Effector memory CD4-positive, alpha-beta T cell (primary cell): ENCODE measurements at places on chromosomes 7 and 10.

- no peaks in the 10 kb centered on the region for H3K4me1 ChIP-seq
- H3K27me3 ChIP-seq = no peaks in the 10 kb centered on the region
- H3K27ac ChIP-seq = no peak overlapping the region
- no peaks in the 10 kb centered on the region for H3K36me3 ChIP-seq
- DNase-seq = no peak
- H3K4me3 ChIP-seq = no peak overlapping the region
Observed at GRCh38 chr7:155884225-155885166, 72.2 kb upstream of the SHH start.

- H3K27me3 ChIP-seq = no peaks in the 10 kb centered on the region
- H3K27ac ChIP-seq = no peak overlapping the region
- no peaks in the 10 kb centered on the region for H3K36me3 ChIP-seq
- no peak overlapping the region for H3K4me3 ChIP-seq
- no peak for DNase-seq
Observed at GRCh38 chr7:123398921-123399320, 135.5 kb downstream of the IQUB start.

DNA sequence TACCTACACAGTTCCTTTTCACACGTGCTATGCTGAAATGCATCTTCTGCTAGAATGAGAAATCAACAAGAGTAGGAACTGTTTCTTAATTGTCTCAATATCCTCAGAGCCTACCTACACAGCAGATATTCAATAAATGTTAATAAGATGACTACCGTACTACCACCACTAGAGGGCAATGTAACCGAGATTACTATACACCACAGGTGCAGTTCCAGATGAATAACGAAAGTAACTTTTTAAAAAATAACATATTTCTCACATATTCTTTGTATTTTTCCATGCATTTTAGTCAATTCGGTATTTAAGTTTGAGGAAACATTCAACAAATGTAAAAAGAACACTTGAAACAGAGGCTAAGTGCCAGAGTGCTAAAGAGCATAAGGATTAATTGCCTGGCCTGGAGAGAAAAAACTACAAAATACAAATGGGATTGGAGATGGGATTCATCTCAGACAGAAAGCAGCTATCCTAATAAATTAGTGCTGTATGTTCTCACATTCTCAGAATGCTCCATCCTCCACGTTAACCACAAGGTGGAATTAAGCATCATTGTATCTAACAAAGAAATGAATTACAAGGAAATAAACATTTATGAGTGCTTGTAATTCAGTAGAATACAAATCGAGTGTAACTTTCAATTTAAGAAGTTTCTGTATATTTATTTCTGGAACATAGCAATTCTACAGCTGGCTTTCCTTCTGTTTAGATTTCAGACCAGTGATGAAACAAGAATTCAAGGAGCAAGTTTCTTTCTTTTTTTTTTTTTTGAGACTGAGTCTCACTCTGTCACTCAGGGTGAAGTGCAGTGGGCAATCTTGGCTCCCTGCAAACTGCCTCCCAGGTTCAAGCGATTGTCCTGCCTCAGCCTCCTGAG is 20.3 kb upstream of the HECTD2 start:
- H3K4me3 ChIP-seq = no peak overlapping the region
- H3K36me3 ChIP-seq = no peaks in the 10 kb centered on the region
- no peaks in the 10 kb centered on the region for H3K4me1 ChIP-seq
- no peaks in the 10 kb centered on the region for H3K27me3 ChIP-seq
- H3K27ac ChIP-seq = no peak overlapping the region

GRCh38 chr7:1729773-1730172 is 59.7 kb downstream of the ELFN1 start:
- H3K4me3 ChIP-seq = no peak overlapping the region
- H3K4me1 ChIP-seq = no peaks in the 10 kb centered on the region
- H3K36me3 ChIP-seq = no peaks in the 10 kb centered on the region
- no peak for DNase-seq
- H3K27me3 ChIP-seq = no peaks in the 10 kb centered on the region

- H3K4me3 ChIP-seq = no peak overlapping the region
- H3K27ac ChIP-seq = no peak overlapping the region
- H3K4me1 ChIP-seq = no peaks in the 10 kb centered on the region
- no peaks in the 10 kb centered on the region for H3K36me3 ChIP-seq
- DNase-seq = no peak
Observed at GRCh38 chr7:102253973-102254370, 32.7 kb upstream of the SH2B2 start.

DNA sequence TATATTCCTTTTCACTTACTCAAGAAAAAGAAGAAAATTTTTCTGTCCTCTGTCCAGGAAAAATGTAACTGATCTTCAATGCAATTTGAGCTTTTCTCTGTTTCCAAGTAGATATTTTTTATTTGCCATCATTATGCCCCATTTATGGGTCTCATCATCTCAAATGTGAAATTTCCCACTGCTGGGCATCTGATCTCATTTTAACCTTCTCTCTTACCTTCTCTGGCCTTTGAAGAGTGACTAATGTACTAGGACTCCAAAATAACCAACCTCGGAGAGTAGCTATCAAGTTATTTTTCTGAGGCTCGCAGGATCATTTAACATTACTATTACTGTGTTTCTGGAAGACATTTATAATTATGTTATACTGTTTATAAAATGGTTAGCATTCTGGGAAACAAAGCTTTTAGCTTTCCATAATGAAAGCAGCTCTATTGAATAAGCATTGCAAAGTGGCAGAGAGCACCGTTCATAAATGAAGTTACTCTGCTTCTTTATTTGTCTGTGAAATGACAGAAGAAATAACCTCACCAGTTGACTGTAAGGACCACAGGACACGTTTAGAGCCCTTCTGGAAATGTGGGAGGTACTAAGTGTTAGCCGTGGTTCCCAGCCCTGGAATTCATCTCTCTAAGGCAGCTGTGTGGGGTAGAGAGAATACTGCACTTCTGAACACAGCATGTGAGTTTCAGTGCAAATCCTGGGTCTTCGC is 33.3 kb upstream of the NMT2 start:
- no peak overlapping the region for H3K27ac ChIP-seq
- no peaks in the 10 kb centered on the region for H3K27me3 ChIP-seq
- peaks cover 15% of the 10 kb centered on the region for H3K4me1 ChIP-seq

GRCh38 chr7:155371331-155371883 is 73.7 kb downstream of the INSIG1 start:
- no peaks in the 10 kb centered on the region for H3K36me3 ChIP-seq
- DNase-seq = no peak
- H3K27me3 ChIP-seq = peaks cover 27% of the 10 kb centered on the region
- H3K4me3 ChIP-seq = no peak overlapping the region
- H3K4me1 ChIP-seq = peaks cover 18% of the 10 kb centered on the region

- no peak for DNase-seq
- H3K27me3 ChIP-seq = no peaks in the 10 kb centered on the region
- H3K4me3 ChIP-seq = no peak overlapping the region
- H3K27ac ChIP-seq = no peak overlapping the region
Observed at GRCh38 chr7:122544463-122544862, 154.5 kb downstream of the RNF133 start.

DNA sequence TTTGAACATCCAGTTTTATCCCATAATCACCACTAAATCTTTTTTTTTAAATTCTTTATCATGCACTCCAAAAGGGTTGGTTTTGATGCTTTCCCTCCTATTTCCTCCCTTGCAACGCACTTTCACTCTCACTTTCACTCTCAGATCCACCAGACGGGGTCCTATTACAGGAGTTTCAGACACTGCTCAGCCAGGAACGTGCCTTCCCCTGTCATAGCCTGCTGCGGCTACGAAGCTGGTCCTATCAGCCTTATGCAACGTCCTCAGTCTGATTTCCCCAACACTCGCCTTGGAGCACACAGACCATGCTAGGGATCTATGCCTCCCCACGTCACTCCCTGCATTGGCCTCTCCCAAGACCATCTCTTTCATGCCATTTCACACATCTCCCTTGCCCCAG is 23.4 kb downstream of the ZPBP start:
- H3K36me3 ChIP-seq = no peaks in the 10 kb centered on the region
- peaks cover 10% of the 10 kb centered on the region for H3K4me1 ChIP-seq
- H3K27me3 ChIP-seq = no peaks in the 10 kb centered on the region
- peak overlapping the region; percentile 12 for H3K27ac ChIP-seq

DNA sequence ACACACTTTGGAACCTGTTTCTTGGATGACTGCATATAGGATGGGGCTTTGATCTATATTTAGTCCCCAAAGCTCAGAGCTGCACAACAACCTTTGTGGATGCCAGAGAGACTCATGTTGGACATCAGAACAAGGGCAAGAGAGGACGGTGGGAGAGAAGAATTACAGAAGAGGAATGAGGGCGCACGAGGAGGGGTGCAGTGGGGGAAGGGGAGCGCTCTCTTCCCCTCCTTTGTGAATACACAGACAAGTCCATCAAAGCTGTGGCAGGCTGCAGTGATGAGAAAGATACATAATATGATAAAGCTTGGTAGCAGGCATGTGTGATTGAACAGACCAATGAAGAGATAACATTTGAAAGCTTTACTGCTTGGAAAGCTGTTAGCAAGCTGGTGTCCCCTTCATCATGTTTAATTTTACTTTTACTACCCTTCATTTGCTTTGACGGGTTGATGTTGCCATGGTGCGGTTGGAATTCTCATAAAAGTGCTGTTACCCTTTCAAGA is 857.8 kb downstream of the KCNMA1 start:
- H3K36me3 ChIP-seq = no peaks in the 10 kb centered on the region
- DNase-seq = no peak
- no peaks in the 10 kb centered on the region for H3K27me3 ChIP-seq
- no peaks in the 10 kb centered on the region for H3K4me1 ChIP-seq

GRCh38 chr10:98357194-98357822 is 57.7 kb downstream of the PYROXD2 start:
- H3K4me3 ChIP-seq = no peak overlapping the region
- no peaks in the 10 kb centered on the region for H3K27me3 ChIP-seq
- no peaks in the 10 kb centered on the region for H3K36me3 ChIP-seq

- H3K27me3 ChIP-seq = no peaks in the 10 kb centered on the region
- no peak overlapping the region for H3K27ac ChIP-seq
- DNase-seq = no peak
- no peaks in the 10 kb centered on the region for H3K36me3 ChIP-seq
- H3K4me3 ChIP-seq = no peak overlapping the region
- peaks cover 22% of the 10 kb centered on the region for H3K4me1 ChIP-seq
Observed at GRCh38 chr7:2873686-2874551, 29.8 kb upstream of the GNA12 start.

DNA sequence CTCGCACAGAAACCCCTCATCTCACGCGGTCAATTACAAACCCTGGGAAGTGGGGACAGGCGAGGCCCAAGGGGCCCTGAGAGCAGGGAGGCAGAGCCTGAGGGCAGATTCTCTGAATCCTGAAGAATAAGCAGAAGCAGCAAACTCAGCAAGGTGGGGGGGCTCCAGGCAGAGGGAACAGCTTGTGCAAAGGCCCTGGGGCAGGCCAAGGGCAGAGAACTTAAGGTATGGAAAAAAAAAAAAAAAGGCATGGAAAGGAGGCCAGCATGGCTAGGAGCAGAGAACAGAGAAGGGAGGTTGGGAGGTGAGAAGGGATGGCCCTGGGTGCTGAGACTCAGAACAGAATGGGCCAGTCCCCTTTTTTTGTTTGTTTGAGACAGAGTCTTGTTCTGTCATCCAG is 32.8 kb upstream of the TNRC18 start:
- no peaks in the 10 kb centered on the region for H3K36me3 ChIP-seq
- no peak overlapping the region for H3K27ac ChIP-seq
- H3K4me3 ChIP-seq = no peak overlapping the region
- no peak for DNase-seq
- H3K4me1 ChIP-seq = no peaks in the 10 kb centered on the region

DNA sequence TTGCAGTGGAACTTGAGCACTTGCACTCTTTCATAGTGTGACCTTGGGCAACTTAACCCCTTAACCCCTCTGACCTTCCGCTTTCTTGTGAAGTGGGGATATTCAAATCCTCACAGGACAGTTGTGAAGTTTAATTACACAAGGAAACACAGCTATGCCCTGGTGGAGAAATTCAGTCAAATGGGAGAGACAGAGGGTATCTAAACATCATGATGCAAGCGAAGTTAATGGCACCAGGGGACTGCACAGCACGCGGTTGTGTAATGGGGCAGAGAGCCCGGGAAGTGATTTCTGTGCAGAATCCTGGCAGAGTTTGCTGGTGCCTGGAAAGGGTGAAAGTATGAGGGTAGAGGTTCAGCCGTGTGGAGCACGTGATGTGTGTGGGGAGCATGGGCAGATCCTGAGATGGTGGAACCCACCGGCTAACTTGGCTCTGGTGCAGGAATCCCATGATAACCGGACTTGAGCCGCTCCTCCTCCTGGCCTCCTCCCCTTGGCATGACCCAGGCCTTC is 51.7 kb downstream of the SNX10 start:
- no peak for DNase-seq
- H3K4me3 ChIP-seq = no peak overlapping the region
- H3K27ac ChIP-seq = no peak overlapping the region
- no peaks in the 10 kb centered on the region for H3K27me3 ChIP-seq

- H3K4me1 ChIP-seq = no peaks in the 10 kb centered on the region
- no peak overlapping the region for H3K27ac ChIP-seq
- H3K36me3 ChIP-seq = no peaks in the 10 kb centered on the region
- H3K27me3 ChIP-seq = no peaks in the 10 kb centered on the region
Observed at GRCh38 chr10:12382956-12383531, 33.7 kb downstream of the CAMK1D start.

DNA sequence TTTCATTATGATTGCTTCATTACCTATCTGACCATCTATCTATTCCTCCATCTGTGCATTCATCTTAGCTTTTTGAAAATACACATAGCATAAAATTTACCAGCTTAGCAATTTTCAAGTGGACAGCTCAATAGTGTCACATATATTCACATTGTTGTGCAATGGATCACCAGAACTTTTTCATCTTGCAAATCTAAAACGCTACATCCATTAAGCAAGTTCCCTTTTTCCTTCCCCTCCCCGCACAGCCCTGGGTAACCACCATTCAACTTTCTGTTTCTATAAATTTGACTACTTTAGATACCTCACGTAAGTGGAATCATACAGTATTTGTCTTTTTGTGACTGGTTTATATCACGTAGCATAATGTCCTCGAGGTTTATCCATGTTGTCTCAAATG is 78.0 kb upstream of the ADRB1 start:
- H3K4me1 ChIP-seq = peaks cover 6% of the 10 kb centered on the region
- no peaks in the 10 kb centered on the region for H3K27me3 ChIP-seq

DNA sequence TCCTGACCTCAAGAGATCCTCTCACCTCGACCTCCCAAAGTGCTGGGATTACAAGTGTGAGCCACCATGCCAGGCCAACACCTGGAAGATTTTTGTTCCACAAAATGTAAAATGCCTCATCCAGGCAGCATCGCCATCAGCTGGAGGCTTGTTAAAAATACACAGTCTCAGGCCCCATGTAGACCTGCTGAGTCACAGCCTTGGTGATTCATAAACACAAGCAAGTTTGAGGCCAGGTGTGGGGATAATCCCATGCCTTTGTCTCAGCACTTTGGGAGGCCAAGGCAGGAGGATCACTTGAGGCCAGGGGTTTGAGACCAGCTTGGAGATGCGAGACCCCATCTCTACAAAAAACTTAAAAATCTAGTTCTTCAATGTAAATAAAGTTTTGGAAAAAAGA is 49.1 kb upstream of the FOXK1 start:
- H3K4me1 ChIP-seq = no peaks in the 10 kb centered on the region
- H3K27ac ChIP-seq = no peak overlapping the region
- no peak for DNase-seq
